ENCODE measurements at places on chromosomes 2 and 18.

- no peak for DNase-seq
These were observed 34.7 kb downstream of the CFAP53 start for GRCh38 chr18:50231621-50232020.

GRCh38 chr2:30267161-30267975, 36.0 kb downstream of the LBH start:
- no peak for DNase-seq

GRCh38 chr2:238777369-238778067, 70.4 kb upstream of the TWIST2 start:
- DNase-seq, result no peak

GRCh38 chr2:100470898-100471514, 724 bp downstream of the NMS start:
- no peak for DNase-seq

GRCh38 chr2:189348369-189348768, 92.9 kb upstream of the WDR75 start:
- no peak for DNase-seq

- no peak for DNase-seq
These were observed 1809.0 kb downstream of the SUCLG1 start for GRCh38 chr2:82650038-82650437.

DNA sequence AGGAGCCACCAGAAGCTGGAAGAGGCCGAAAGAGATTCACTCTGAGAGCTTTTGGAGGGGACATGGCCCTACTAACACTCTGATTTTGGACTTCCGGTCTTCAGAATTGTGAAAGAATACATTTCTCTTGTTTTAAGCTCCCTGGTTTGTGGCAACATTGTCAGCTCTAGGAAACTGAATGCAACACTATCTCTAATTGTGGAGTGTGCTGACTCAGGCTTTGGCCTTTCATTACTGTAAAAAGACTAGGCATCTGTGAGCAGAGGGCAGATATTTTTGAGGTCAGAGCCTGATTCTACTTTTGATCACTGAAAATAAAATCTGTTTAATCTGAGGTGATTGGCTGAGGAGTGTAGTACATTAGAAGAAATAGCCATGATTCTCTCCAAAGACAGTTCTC, 185.4 kb upstream of the FAM98A start:
- no peak for DNase-seq

DNA sequence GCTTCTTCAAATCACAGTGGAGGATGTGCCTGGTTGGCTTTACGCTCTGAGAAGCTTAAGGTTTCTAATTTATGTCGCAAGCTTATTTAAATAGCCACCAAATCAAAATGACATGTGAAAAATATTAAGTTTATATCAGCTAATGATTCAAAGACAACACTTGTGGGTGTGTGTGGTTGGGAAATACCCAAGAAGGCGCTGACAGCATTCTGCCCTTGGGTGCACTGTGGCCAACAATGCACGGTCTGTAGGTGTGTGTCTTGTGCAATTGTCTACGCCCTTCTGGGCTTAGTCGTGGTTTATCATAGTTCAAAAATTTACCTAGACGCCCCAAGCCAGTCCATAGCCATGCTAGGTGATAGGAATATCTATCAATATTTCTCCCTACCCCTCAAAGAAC, 60.9 kb downstream of the KCTD1 start:
- DNase-seq, result no peak

- DNase-seq, result no peak
These were observed 359.2 kb downstream of the MTX2 start for GRCh38 chr2:176628438-176628837.

DNA sequence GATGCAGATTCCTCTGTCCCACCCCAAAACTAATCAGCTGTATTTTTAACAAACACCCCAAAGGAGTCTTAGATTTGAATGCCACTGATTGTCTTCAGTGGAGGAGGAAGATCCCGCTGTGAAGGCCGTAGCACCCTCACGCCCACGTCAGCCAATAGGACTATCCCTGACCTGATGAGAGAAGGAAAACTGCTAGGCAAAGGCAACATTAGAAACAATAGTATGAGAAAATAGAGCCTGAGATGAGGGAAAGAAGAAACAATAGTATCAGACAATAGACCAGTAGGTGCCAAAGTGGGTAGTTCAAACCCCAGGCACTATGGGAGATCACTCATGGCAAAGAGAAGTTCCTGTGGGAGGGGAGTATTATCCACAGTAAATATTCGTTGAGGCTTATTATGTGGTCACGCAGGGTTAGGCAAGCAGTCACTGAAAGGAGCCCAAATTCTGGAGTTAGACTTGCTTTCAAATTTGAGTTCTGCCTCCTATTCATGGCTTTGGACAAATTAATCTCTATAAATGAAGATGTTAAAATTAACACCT, 2.8 kb downstream of the PCBP1 start:
- no peak for DNase-seq

- DNase-seq, result no peak
These were observed 1.1 kb upstream of the GBX2 start for GRCh38 chr2:236169151-236169721.

- no peak for DNase-seq
These were observed 444.0 kb downstream of the IRS1 start for GRCh38 chr2:226355600-226355999.

DNA sequence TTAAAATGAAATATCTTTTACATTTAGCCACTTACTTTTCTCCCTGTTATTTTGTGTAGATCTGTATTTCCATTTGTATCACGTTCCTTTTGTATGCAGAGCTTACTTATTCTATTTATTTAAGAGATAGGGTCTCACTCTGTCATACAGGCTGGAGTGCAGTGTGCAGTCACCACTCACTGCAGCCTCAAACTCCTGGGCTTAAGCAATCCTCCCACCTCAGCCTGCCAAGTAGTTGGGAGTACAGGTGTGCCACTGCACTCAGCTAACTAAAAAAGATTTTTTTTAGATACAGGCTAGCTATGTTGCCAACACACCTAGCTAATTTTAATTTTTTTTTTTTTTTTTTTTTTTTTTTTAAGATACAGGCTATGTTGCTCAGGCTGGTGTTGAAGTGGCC, 10.9 kb downstream of the PTPN18 start:
- DNase-seq, result no peak

GRCh38 chr2:12883906-12884305, 167.2 kb downstream of the TRIB2 start:
- DNase-seq, result no peak

DNA sequence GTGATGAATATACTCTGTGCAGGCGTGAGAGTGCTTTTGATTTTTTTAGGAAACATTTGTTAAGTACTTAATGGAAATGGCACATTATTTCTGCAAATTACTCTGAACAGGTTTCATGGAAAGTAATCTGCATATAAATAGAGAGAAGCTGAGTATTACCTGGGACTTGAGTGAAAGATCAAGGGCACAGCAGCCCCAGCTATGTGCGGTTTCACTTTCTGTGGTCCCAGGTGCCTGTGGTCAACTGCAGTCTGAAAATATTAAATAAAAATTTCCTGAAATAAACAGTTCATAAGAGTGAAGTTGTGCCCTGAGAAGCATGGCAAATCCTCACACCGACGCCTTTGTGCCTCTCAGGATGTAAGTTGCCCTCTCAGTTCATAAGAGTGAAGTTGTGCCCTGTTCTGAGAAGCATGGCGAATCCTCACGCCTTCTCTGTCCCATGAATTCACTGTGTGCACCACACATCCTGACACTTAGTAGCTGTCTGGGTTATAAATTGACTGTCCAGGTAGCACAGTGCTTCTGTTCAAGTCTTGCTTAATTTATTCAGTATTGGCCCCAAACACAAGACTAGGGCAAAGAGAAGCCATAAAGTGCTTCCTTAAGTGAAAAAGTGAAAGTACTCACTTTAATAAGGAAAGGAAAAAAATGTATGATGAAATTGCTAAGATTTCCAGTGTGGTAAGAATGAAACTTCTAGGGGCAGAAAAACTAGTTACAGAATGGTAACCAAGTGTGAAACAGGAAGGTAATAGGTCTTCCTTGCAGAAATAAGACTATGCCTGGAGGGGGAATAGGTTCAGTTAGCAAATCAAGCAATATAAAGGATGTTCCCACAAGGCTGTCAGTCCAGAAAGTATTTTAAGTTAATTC, 4.3 kb upstream of the SNTG2 start:
- no peak for DNase-seq

GRCh38 chr18:32317651-32318050, 127.8 kb downstream of the MEP1B start:
- DNase-seq, result no peak

DNA sequence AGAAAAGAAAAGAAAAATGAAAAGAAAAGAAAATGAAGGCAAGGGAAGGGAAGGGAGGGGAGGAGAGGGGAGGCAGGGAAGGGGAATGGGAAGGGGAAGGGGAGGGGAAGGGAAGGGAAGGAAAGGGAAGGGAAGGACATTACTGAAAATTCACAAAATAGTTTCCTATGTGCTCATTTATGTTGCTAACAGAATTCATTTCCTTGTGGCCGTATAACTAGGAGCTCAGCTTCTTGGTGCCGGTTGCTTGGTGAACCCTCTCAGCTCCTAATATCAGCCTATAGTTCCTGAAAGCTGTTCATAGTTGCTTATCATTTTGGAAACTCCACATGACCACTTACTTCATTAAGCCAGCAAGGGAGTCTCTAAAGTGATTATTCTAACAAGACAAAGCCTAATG, 379.8 kb upstream of the TMEFF2 start:
- no peak for DNase-seq

DNA sequence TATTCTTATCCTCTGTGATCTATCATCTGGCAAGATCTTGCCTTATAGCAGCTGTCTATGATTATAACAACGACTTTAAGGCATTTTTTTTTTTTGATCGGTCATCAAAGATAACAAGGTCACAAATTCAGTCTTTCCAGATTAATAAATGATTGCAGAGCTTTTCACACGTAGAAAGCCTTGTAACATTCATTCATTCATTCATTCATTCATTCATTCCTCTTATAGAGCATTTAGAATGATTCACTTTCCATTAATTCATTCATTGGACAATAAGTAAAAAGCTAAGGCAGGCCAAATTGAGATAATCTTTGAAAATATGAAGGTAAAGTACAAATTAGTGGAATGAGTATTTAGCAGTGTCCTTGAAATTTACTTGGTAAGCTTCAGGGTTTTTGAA, 223.7 kb downstream of the NUP35 start:
- DNase-seq, result no peak

GRCh38 chr2:230234845-230235244, 9.3 kb downstream of the SP140 start:
- no peak for DNase-seq

Data from posterior vena cava (tissue), 2 donors.